ENCODE measurements at places on chromosomes 3 and 15.

DNA sequence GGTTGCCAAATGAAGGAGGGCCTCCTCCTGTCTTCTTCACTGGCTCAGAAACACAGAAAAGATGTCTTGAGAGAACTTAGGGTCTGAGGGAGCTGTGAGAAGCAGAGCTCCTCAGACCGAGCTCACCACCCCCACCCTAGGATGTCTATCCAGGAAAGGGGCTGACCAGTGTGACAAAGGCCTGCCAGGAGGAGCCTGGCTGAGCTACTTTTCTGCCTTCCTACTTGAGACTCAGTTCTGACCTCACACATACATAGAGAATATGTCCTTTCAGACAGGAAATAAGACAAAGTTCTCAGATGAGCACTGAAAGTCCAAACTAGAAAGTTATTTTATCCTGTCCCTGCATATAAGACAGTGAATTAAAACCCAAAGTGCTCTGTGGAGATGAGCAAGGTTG lies 54.5 kb downstream of the KIF9 start:
- DNase-seq: no peak

DNA sequence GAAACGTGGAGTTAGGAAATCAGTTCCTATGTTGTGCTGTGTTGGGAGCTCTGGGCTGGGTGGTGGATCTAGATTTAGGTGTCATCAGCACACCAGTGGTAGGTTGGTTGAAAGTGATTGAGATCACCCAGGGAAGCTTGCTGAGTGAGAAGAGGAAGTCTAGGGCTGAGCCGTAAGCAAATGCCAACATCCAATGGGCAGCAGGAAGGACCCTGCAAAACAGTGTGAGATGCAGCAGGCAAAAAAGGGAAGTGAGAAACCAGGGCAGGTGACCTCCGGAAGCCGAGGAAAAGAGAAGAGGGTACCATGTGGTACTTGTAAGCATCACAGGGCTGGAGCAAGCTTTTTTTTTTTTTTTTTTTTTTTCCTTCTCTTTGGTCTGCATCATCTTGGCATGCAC lies 15.9 kb upstream of the COPG1 start:
- DNase-seq: no peak

GRCh38 chr3:14949126-14949525 lies 1.7 kb downstream of the NR2C2 start:
- DNase-seq: no peak

DNA sequence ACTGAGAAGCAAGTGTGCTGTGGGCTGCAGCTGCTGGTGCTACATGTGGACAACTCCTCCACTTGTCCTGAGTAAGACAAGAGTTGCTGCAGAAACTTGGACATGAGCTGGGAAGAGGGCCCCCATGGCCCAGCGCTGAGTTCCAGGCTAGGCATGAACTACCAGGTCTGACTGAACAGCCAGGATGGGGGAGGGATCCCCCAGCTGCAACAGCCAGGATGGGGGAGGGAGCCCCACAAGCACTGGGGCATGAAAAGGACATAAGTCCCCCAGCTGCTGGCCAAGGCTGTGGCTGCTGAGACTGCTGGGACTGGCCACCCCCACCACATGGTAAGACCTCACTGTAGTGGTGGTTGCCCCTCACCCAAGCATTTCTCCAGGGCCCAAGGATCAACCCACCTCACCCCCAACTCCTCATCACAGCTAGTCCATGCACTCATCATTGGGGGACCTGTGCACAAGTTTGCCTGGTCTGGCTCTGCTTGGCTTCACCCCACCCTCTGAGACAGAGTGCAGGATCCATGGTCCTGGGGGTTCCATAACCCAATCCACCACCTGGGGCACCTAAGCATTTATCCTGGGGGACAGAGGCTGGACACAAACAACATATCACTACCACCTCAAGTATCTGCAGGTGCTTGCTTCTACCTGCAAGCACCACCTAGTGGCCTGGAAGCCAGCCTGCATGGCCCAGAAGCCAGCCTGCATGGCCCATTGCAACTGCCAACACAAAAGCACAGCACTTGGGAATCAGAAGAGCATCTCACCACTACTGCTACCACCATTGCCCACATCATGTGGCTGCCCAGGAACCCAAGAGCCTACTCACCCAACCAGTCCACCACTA lies 84.5 kb upstream of the STT3B start:
- no peak for DNase-seq

DNA sequence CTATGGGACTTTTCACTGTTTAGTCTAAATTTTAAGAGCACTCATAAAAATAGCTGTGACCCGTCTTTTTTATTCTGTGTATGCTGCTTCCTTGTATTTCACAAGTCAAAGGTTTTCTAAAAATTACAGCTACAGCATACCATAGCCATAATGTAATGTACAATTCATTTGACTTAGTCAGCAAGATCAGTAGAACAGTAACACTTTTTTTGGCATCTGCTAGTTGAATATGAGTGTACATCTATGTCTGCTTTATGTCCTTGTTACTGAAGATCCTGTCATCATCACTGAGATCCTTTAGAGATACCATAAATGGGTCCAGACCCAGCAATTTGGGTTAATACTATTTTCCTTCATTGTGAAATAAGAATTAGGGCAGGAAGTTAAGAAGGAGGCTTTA lies 42.2 kb downstream of the CMSS1 start:
- DNase-seq: no peak

DNA sequence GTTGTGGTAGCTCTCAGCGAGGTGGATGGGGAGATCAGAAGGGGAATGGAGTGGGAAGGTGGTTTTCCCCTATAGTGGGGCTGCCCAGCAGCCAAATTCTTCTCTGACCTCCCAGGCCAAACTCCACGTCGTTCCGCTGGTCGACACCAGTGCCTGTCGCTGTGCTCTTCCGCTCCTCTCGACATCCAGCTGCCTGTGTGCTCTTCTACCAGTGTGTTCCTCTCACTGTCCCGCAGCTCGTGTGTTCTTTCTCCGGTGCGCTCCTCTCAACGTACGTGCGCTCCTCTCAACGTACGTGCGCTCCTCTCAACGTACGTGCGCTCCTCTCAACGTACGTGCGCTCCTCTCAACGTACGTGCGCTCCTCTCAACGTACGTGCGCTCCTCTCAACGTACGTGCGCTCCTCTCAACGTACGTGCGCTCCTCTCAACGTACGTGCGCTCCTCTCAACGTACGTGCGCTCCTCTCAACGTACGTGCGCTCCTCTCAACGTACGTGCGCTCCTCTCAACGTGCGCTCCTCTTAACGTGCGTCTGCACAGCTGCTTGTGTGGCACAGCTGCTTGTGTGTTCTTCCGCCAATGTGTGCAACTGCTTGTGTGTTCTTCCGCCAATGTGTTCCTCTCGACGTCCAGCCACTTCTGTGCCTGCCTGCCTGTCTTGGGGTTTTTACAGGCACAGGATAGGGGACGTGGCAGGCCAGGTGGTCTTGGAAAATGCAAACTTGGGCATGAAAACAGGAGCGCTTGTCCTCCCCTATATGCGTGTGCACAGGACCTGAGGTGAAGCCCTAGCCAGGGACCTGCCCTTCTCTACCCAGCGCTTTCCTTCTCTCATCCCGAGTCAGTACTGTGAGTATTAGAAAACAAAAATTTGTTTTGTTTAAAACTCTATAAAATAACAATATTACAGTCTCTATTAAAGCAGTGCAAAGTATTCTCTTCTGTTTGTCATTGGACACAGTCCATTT lies 991.1 kb downstream of the GBE1 start:
- no peak for DNase-seq

DNA sequence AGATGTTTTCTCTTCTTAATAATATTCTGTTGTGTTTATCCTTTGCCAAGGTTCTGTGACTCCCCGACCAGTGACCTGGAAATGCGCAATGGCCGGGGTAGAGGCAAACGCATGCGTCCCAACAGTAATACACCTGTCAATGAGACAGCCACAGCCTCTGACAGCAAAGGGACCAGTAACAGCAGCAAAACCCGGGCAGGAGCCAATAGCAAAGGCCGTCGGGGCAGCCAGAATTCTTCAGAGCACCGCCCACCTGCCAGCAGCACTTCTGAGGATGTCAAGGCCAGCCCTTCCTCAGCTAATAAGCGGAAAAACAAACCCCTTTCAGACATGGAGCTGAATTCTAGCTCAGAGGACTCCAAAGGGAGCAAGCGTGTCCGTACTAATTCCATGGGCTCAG lies 101.5 kb downstream of the RBPMS2 start:
- DNase-seq: no peak

GRCh38 chr15:84734794-84735479 lies 13.5 kb upstream of the ZNF592 start:
- no peak for DNase-seq

DNA sequence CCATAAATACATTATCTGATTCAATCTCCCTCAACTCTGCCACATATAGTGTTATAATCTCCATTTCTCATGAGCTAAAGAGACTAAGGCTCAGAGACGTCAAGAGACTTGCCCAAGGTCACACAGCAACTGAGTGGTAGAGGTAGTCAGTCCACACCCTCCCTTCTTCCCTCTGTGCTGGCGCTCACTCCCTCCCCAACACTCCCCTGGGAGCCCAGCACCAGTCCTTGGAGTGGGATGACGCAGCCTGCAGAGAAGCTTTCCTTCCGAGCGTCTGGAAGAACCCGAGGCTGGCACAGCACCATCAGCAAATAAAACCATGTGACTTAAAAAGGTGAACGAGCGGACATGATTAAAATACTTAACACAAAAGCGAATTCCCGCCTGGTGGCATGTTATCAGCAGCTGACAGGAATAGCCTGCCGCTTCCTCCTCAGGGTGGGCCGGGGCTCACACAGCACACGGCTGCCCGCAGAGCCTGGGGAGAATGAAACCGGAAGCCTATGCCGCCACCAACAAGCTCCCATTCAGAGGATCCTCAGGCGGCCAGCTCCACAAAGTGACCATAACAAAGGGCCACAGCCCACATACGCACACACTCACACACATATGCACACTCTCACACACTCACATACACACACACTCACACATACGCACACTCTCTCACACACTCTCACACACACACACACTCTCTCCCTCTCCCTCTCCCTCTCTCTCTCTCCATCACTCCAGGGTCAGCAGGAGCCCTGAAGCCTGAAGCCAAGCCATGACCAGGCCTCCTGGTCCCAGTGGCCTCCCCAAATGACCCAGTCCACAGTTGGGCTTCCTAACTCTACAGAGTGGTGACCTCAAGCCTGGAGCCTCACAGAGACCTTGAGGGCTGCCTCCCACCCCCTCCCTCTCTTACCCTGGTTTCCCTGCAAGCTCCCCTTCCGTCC lies 120.5 kb downstream of the XXYLT1 start:
- no peak for DNase-seq

DNA sequence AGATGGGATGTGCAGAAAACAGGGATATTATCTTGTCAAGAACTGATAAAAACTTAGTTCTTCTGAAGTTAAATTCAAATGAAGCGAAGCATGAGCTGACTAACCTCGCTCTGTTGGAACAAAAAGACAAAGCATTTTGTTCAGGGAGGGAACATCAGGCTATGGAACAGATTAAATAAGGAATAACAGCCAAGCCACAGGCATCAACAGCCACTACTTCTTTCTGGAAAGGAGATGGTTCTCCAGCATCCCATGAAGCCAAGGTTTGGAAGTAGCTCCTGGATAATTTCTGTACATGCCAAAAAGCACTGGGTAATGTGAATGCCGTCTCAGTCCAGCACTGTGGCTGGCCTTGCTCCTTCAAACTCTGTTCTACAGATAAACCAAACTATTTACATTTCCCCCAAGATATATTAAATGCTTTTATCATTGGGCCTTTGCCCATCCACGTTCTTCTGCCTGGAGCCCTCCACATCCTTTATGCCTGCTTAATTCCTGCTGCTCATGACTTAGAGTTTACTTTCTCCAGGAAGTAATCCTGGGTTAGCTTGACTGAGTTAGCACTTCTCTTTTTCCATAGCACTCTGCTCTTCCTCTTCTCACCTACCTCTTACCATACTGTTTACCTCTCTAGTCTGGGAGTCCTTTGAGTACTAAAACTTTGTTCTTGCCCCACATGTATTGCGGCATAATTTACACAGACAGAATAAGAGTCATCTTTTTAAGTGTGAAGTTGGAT lies 232.0 kb downstream of the CLSTN2 start:
- DNase-seq: no peak
